ENCODE measurements at places on chromosomes 5 and 9.
A peak's percentile ranks its signal among the peaks of the same experiment; 100 is the strongest.

DNA sequence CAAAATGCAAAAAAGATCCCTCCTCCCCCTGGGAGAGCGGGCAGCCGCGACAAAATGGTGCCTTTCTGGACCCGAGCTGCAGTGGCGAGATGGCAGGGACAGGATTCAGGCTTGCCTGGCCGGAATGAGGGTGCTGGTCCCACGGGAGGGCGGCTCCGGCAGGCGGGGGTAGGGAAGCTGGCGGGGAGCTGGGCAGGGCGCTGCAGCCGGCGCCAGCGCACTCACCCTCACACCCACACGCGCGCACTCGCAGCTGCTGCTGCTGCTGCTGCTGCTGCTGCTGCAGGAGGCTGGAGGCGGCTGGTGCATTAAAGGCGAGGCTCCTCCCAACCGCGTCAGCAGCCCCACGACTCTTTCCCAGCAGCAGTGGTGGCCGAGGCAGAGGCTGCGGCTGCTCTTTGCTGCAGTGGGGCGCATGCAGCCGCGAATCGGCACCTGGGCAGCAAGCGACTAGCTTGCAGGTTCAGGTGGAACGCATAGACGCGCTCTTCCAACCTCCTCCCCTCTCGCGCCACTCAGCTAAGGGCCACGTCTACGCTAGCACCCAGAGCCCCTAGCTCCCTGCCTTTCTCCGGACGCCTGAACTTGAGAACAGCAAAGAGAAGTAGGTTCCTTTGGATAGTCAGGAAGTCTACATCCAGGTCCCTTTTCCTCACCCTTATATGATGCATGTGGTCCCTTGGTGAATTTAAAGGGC, at the start of gene PPP2R2B:
PPP2R2B (minus strand) TSS at position 282 of the 697 bp plus-strand sequence.
- no peak for DNase-seq

- DNase-seq = peak; percentile 18
Observed at GRCh38 chr5:142937374-142937773, 167.2 kb downstream of the ARHGAP26 start.

GRCh38 chr5:134151723-134152122, 25.0 kb downstream of the SKP1 start:
- DNase-seq = no peak

DNA sequence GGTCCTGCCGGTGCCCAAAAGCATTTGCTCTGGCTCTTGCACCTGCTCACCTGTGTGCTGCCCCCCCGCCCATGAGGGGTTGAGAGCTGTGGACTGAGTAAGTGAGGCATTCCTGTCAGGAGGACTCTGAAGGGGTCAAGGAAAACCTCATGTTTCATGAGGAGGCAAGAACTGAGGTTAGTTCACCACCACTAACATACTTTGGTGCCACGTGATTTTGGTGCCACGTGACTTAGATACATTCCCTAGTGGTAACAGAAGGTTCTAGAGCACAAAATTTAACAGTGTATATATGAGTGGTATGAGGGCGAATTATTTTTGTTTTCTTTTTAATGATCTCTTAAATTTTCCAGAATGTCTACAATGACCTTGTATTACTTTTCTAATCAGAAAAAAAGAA, 6.3 kb upstream of the IL12B start:
- DNase-seq = no peak

GRCh38 chr9:128169925-128170324, 9.9 kb downstream of the BBLN start:
- no peak for DNase-seq

GRCh38 chr9:130660683-130661450, 3.5 kb upstream of the PRDM12 start:
- DNase-seq = no peak

DNA sequence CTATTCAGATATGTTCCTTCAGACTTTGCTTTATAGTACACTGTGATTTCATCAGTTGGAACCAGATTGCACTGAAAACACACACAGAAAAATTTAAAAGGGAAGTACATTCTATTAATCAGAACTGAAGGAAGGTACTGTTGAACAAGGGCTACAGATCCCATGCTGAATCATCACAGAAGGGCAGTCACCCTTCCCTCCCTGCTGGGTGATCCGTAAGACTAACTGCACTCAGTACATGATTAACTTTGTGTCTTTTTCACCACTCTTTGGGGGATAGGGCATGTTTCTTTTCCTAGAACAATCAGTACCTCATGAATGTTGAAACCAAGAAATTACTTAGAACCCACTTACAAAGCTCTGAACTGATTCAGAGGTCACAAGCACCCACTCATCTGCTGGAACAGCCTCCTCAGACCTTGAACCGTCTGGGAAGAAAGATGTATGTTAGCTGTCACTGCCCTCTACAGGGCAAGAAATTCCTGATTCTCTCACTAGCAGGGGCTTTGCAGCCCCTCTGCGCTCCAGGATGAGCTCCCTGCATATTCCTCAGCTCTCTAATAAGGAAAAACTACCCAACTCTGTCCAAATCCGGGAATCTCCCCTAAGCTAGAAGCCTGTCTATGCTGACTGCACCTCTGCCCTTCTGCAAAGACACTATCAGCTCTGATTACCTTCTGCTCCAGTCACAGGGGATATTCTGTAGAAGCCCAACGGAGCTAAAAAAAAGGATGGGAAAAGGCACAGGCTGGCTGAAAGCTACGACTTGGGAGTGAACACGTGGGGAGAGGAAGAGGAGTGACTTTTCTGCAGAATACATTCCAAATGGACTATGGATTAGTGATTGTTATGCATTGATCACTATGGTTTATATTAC, 51.0 kb downstream of the IARS1 start:
- peak; percentile 83 for DNase-seq
